NCI-H187 treated with DMSO at 0.1 percent for 48 hours (cell line): ENCODE measurements at places on chromosomes 13 and 19.

GRCh38 chr13:55577082-55577846 lies 1563.5 kb upstream of the PRR20A start:
- no peak for DNase-seq

- DNase-seq = no peak
Observed at GRCh38 chr13:111184458-111185401, 69.6 kb downstream of the ARHGEF7 start.

GRCh38 chr19:588741-589692 lies 664 bp upstream of the HCN2 start:
- no peak for DNase-seq

GRCh38 chr19:3243819-3244700 lies 19.6 kb downstream of the CELF5 start:
- no peak for DNase-seq

- no peak for DNase-seq
Observed at GRCh38 chr19:19062454-19063182, 1.2 kb upstream of the SLC25A42 start.
